ENCODE measurements at places on chromosomes 2 and 18. TPM values are rescaled to one million over a fixed set of nuclear protein-coding genes. Genes with fewer than 3 reads are reported as not detected.
A peak's percentile ranks its signal among the peaks of the same experiment; 100 is the strongest.

NHEJ1 gene
- total RNA-seq, result 19.7 TPM

C2orf15 gene
- total RNA-seq, result 4.3 TPM

ASNSD1 gene
- 32.0 TPM for total RNA-seq

TRMT61B gene
- total RNA-seq, result 21.1 TPM

SLC38A11 gene
- not detected for total RNA-seq

ASAP2 gene
- 11.8 TPM for total RNA-seq

FAM161A gene
- 19.0 TPM for total RNA-seq

COL3A1 gene
- not detected for total RNA-seq

GRCh38 chr2:120546048-120546864 lies 189.4 kb upstream of the GLI2 start:
- H3K27me3 ChIP-seq, result peaks cover 7% of the 10 kb centered on the region
- H3K4me1 ChIP-seq, result no peaks in the 10 kb centered on the region
- H3K36me3 ChIP-seq, result no peaks in the 10 kb centered on the region
- no peak overlapping the region for H3K27ac ChIP-seq
- DNase-seq, result peak; percentile 69
- H3K4me3 ChIP-seq, result no peak overlapping the region

- no peaks in the 10 kb centered on the region for H3K4me1 ChIP-seq
- no peaks in the 10 kb centered on the region for H3K27me3 ChIP-seq
- no peak overlapping the region for H3K27ac ChIP-seq
Observed at GRCh38 chr18:21703241-21703820, 1.2 kb downstream of the ABHD3 start.

DNA sequence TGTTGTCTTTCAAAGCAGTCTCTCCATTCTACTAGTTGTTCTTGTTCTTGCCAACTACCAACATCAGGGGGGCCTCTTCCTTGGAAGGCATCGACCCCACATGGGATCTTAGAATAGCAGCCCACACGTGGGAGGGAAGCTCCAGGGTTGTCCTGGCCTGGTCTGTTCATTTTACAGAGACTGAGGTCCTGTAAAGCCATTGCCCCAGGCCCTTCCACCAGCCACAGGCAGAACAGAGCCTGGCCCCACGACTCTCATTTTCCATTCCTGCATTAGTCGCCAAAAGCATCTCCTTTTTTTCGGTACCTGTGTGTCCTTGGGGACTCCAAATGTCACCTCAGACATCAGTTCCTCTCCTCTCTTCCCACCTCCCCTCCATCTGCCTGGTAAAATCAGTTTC lies 28.0 kb downstream of the CNGA3 start:
- DNase-seq, result no peak
- H3K4me3 ChIP-seq, result no peak overlapping the region

DNA sequence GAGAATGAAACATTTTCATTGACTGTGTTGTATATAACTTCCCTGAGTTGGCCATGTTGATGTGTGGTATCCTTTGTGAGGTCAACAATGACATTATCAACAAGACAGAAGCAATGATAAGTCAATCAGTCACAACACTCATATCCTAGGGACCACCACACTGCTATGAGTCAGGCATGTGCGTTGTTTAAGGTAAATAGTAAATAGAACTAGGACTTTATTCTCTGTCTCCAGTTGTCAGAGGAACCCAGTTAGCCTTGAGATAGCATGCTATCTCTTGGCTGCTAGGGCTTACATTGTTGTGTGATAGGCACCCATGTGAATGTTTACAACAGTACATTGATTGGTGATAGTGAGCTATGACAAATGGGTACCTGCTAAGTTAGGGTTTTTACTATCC lies 37.3 kb downstream of the GPD2 start:
- H3K27me3 ChIP-seq, result no peaks in the 10 kb centered on the region
- peaks cover 12% of the 10 kb centered on the region for H3K4me1 ChIP-seq
- peak overlapping the region; percentile 72 for H3K4me3 ChIP-seq
- H3K36me3 ChIP-seq, result no peaks in the 10 kb centered on the region
- H3K27ac ChIP-seq, result no peak overlapping the region
- no peak for DNase-seq

- H3K27me3 ChIP-seq, result no peaks in the 10 kb centered on the region
- no peak overlapping the region for H3K27ac ChIP-seq
Observed at GRCh38 chr2:183868707-183869106, 729.6 kb upstream of the ZNF804A start.

DNA sequence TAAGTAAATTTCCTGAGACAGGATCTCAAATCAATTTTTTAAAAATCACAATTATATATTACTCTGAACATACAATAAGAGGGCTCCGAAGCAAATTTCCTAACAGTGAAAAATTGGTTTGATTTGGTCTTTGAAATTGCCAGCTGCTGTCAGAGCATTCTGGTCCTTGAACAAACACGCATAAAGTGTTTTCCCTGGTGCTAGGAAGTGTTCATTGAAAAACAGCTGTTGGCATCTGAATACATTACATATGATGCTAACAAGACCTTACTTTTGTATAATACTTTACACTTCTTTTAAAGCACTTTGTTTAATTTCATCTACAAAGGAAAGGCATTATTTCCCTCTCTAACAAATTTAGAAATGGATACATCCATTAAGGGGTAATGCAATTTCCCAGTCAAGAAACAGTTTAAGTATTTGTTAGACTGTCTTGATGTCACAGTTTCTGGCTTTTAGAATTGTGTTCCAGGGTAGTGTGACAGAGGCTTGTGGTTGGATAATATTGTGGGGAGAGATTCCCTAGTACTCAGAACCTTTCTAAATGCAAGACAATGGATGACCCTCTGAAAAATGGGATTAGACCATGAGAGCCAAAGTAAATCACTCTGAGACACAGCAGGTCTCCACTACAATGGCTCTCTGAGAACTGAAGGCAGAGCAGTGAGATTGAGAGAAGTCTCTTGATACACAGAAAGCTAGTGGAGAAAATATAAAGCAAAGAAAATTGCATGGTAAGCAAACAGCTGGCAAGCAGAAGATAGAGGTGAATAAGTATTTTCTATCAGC lies 299.0 kb downstream of the TRIB2 start:
- no peaks in the 10 kb centered on the region for H3K36me3 ChIP-seq
- H3K27me3 ChIP-seq, result no peaks in the 10 kb centered on the region
- H3K4me1 ChIP-seq, result peaks cover 13% of the 10 kb centered on the region
- peak overlapping the region; percentile 41 for H3K4me3 ChIP-seq
- peak overlapping the region; percentile 31 for H3K27ac ChIP-seq

- no peaks in the 10 kb centered on the region for H3K27me3 ChIP-seq
- H3K27ac ChIP-seq, result no peak overlapping the region
- no peaks in the 10 kb centered on the region for H3K4me1 ChIP-seq
- no peaks in the 10 kb centered on the region for H3K36me3 ChIP-seq
- DNase-seq, result no peak
Observed at GRCh38 chr2:196241175-196241574, 69.8 kb upstream of the STK17B start.

DNA sequence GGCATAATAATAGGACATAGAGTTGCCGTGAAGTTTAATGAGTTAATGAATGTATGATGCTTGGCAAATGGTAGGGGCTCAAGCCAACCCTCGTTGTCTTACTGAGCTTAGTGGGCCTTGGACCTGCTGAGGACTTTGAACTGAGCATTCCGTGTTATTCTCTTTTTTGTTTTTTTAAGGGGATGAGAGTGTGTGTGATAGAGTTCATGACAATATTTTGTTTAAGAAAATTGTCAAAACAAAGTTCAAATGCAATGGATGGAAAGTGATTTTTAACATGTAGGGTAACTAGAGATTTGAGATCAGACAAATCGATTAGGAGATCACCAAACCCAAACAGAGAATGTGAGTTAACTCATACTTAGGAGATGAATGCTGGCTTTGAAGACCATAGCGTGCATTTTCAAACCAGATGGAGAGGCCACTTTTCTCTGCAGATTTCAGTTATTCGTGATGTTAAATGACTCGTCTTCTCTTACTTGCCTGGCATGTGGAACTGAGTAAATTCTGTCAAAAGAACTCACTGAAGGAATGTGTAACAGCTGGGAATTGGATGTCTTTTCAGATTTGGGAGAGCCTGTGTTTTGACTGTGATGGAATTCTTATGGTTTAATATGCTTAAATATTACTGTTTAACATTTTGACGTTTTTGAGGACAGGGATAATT lies 88.7 kb downstream of the NEDD4L start:
- DNase-seq, result no peak
- H3K36me3 ChIP-seq, result no peaks in the 10 kb centered on the region
- H3K4me3 ChIP-seq, result no peak overlapping the region
- H3K4me1 ChIP-seq, result peaks cover 5% of the 10 kb centered on the region
- H3K27ac ChIP-seq, result no peak overlapping the region

GRCh38 chr2:172100080-172100934 lies 2.4 kb downstream of the DLX2 start:
- peaks cover 99% of the 10 kb centered on the region for H3K27me3 ChIP-seq
- H3K27ac ChIP-seq, result no peak overlapping the region

DNA sequence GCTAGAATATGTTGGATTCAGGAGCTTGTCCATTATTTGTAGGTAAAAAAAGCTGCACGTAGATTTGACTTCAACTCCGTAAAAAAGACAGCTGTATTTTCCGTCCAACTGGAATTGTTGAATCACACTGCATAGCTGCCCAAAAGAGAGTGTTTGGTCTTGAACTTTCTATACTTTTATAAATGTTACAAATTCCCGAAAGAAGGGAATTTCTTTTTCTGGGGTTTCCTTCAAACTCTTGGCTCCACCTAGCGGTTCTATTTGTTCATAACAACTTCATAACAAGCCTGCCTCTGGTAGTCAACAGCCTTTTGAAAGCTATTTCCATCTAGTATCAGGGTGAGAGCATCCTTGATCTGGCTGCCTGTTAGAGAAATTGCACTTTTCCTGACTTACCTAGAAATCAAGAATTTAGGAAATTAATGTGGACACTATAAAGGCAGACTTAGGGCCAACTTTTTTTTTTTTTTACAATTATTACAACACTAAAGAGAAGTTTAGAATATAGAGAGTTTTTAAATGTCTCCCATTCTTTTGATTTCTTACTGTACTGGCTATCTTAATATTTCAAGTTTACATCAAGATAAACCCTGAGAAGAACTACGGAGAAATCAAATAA lies 48.1 kb downstream of the TMEM185B start:
- no peaks in the 10 kb centered on the region for H3K27me3 ChIP-seq
- no peak overlapping the region for H3K27ac ChIP-seq
- H3K4me3 ChIP-seq, result no peak overlapping the region
- H3K36me3 ChIP-seq, result peaks cover 50% of the 10 kb centered on the region
